ENCODE measurements at places on chromosomes 4 and X. TPM values are rescaled to one million over a fixed set of nuclear protein-coding genes. Genes with fewer than 3 reads are reported as not detected.

Gene UGT2B11
- not detected for total RNA-seq

Gene CYP2U1
- total RNA-seq: 5.3 TPM

Gene PASD1
- total RNA-seq: not detected

Gene SASH3
- not detected for total RNA-seq

Gene SULT1E1
- total RNA-seq: 23.8 TPM

All from vein endothelial cell (primary cell).